Activated naive CD8-positive, alpha-beta T cell treated with anti-CD3 and anti-CD28 coated beads, Interleukin-2, amount 10 ng/mL, durations not matched to agents 7 days and 5 days (primary cell): ENCODE measurements at places on chromosomes 3 and 15. TPM values are rescaled to one million over a fixed set of nuclear protein-coding genes. Genes with fewer than 3 reads are reported as not detected.

GRCh38 chr3:49871531-49872153 lies 1.9 kb upstream of the CAMKV start:
- no peaks in the 10 kb centered on the region for H3K36me3 ChIP-seq
- no peaks in the 10 kb centered on the region for H3K4me1 ChIP-seq
- H3K4me3 ChIP-seq: no peak overlapping the region
- no peak for DNase-seq

DNA sequence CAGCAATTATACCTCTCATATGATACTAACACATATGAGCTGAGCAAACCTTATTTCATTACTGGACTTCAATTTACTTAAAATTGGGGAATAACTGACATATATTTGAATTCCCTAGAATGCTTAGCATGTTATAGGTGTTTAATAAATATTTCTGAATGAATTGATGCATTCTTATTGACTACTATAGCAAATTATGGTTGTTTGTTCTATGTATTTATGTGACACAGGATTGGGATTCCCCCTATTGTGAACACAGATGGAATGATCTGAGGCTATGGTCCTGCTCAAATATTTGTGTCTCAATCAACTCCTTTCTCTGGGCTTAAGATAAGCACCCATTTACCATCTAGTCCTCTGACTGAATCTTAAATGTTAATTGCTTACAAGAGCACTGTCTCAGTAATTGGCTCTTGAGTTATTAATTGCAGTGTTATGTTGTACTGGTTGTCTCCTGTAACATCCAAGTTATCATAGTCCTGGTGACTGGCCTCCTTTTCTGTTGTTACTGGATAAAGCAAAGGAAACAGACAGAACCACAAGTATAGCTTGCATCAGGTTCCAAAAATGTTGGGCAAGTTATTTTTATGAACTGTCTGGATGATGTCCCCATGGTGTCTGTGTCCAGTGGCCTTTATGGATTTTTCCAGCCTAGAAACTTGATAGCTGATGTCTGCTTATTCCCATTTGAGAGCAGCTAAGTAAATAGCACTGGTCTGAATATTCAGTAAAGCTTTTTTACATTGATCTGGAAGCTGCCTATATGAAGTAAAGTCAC lies 2.3 kb upstream of the UACA start:
- peaks cover 47% of the 10 kb centered on the region for H3K27me3 ChIP-seq
- H3K36me3 ChIP-seq: no peaks in the 10 kb centered on the region
- peaks cover 19% of the 10 kb centered on the region for H3K4me1 ChIP-seq
- DNase-seq: no peak
- no peak overlapping the region for H3K27ac ChIP-seq
- no peak overlapping the region for H3K4me3 ChIP-seq

DNA sequence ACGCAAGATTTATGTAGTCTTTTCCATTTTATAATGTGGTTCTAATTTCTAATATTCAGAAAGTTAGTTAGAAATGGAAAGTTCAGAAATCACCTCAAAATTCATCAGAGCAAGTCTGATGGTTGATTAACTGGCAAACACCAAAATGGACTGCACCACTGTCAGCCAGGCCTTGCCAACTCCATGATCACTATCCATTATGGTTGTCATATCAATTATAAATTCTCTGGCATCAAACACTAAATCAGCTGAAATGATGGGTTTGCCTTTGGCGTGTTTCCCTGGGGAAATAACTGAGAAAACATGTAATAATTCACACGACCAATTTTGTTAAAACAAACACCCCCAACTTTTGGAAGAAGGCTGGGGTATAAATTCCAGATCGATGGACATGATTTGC lies 219.4 kb downstream of the CDIN1 start:
- no peak overlapping the region for H3K27ac ChIP-seq
- H3K4me1 ChIP-seq: no peaks in the 10 kb centered on the region
- H3K27me3 ChIP-seq: no peaks in the 10 kb centered on the region
- DNase-seq: no peak

DNA sequence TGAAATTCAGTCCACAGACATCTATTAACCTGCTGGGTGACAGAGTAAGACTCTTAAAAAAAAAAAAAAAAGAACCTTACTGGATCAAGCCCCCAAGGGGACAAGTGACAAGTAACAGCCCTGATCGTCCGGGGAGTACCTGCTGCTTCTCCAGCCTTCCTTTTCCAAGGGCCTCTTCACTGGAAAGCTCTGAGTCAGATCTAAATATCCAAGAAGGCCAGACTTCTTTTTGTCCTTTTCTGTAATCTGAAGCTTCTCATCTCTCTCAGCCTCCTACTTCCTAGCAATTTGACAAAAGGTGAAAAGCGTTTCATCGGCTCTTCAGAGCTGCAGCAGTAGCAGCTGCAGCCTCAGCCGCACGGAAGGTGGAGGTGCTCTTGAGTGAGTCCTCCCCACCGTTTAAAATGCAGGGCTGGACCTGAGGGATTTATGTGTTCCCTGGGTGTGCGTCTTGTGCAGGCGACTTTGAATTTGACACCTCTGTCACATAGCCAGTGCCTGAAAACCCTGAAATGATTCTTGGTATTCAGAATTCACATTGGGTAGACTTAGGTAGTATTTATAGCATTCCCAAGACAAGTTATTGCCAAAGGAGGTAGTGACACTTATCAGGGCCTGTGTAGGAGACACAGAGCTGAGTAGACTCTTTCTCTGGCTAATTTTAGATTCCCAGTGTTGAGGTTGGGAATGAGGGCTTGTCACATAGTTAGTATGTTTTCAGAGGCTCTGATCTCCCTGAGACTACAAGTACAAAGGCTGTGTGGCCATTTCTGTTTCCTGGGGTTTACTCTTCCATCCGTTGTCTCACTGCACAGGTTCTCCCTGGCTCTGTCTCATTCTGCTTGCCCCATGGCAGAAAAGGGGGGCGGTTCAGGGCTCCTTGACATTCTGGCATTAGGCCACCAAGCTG lies 291.2 kb upstream of the C2CD4B start:
- no peak for DNase-seq
- no peaks in the 10 kb centered on the region for H3K27me3 ChIP-seq
- H3K27ac ChIP-seq: no peak overlapping the region
- H3K4me3 ChIP-seq: no peak overlapping the region
- H3K4me1 ChIP-seq: no peaks in the 10 kb centered on the region

DNA sequence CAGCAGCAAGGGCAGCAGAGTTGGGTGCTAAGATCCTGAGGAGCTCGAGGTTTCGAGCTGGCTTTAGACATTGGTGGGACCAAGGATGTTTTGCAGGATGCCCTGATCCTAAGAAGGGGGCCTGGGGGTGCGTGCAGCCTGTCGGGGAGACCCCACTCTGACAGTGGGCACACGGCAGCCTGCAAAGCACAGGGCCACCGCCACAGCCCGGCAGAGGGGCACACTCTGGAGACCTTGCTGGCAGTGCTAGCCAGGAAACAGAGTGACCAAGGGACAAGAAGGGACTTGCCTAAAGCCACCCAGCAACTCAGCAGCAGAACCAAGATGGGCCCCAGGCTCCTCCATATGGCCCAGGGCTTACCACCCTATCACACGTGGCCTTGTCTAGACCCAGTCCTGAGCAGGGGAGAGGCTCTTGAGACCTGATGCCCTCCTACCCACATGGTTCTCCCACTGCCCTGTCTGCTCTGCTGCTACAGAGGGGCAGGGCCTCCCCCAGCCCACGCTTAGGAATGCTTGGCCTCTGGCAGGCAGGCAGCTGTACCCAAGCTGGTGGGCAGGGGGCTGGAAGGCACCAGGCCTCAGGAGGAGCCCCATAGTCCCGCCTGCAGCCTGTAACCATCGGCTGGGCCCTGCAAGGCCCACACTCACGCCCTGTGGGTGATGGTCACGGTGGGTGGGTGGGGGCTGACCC lies 18.8 kb downstream of the SEC61A1 start:
- H3K36me3 ChIP-seq: peaks cover 24% of the 10 kb centered on the region
- H3K27me3 ChIP-seq: no peaks in the 10 kb centered on the region
- H3K27ac ChIP-seq: no peak overlapping the region
- H3K4me3 ChIP-seq: no peak overlapping the region
- DNase-seq: no peak

DNA sequence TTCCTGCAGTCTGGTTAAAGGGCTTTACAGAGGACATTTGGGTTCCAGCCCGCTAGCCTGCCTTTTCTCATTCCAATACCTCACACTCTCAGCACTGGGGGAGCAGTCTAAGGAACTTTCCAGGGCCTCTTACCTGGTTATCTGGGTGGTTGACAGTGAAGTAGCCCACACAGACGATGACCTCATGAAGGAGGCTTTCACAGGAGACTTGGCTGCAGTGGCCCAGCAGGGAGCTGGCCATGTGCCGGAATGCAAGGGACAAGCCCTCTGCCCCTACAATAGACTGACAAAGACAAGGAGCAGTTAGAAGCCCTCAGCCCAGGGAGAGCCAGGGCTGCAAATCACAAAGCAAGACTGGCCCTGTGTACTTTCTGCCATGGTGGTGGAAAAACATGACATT lies 39.5 kb downstream of the ISL2 start:
- peaks cover 4% of the 10 kb centered on the region for H3K36me3 ChIP-seq
- H3K27me3 ChIP-seq: no peaks in the 10 kb centered on the region
- no peaks in the 10 kb centered on the region for H3K4me1 ChIP-seq
- H3K27ac ChIP-seq: no peak overlapping the region
- no peak overlapping the region for H3K4me3 ChIP-seq

GRCh38 chr3:178947738-178948137 lies 123.9 kb downstream of the ZMAT3 start:
- H3K36me3 ChIP-seq: no peaks in the 10 kb centered on the region
- no peak overlapping the region for H3K27ac ChIP-seq
- no peaks in the 10 kb centered on the region for H3K4me1 ChIP-seq

DNA sequence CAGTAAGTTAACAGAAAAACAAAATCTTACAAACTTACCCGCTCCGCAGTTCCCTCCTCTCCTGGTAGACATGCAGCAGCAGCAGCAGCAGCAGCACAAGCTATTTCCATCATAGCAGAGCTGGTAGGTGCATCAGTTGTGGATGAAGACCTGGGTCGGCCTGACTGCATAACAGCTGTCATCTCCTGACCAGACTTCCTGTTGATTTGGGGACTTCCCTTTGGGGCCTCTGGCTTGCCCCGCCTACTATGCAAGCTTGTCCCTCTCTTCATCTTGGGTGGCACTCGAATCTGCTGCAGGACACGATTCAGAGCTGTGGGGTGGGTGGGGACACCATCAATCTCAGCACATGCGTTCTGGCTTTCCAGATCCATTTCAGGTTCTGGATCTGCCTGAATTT lies 65.7 kb downstream of the TMCC1 start:
- peak overlapping the region; percentile 41 for H3K4me3 ChIP-seq
- peaks cover 17% of the 10 kb centered on the region for H3K4me1 ChIP-seq
- peak overlapping the region; percentile 76 for H3K27ac ChIP-seq
- no peaks in the 10 kb centered on the region for H3K27me3 ChIP-seq
- peaks cover 1% of the 10 kb centered on the region for H3K36me3 ChIP-seq

DNA sequence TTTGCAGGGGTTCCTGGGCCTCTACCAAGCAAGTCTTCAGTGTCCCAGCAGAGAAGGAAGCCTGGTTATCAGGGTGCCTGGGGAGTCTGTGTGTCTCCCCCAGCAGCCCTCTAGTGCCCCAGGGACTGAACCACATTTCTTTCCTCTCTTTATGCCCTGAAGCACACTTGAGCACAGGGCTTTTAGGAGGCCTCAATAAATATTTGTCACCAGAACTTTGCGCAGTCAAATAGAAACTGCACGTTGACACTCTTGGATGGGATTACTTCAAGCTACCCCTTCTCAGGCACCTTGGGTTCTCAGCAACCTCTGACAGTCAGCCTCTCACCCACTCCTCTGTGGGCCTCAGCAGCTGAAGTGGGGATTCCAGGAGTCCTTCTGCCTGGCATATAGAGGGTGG lies 226.6 kb upstream of the HES1 start:
- H3K4me3 ChIP-seq: no peak overlapping the region
- H3K27me3 ChIP-seq: peaks cover 2% of the 10 kb centered on the region
- no peaks in the 10 kb centered on the region for H3K36me3 ChIP-seq
- H3K4me1 ChIP-seq: peaks cover 2% of the 10 kb centered on the region
- DNase-seq: no peak

DNA sequence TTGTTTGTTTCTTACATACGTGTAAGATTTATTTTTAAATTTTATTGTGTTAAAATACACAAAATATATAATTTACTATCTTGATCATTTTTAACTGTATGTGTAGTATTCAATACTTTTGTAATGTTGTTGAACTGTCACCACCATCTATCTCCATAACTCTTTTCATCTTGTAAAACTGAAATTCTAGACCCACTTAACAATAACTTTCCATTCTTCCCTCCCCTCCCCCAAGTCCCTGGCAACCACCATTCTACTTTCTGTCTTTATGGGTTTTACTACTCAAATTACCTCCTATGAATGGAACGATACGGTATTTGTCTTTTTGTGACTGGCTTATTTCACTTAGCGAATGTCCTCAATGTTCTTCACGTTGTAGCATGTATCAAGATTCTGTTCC lies 262.1 kb upstream of the CHRM5 start:
- no peaks in the 10 kb centered on the region for H3K36me3 ChIP-seq
- no peak overlapping the region for H3K4me3 ChIP-seq
- H3K27me3 ChIP-seq: no peaks in the 10 kb centered on the region
- no peak for DNase-seq

DNA sequence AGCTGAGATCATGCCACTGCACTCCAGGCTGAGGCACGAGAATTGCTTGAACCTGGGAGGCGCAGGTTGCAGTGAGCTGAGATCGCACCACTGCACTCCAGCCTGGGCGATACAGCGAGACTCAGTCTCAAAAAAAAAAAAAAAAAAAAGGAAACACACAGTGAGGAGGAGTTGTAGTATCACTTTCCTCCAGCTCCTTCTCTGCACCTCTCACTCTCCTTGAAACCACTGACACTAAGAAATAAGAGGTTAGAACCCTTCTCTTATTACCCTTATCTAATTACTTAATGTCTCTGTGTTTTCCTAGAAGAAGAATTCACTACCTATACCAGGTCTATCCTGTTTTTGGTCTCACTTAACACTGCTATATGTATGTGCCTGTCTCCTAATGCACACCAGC lies 31.7 kb downstream of the RAB27A start:
- H3K27ac ChIP-seq: peak overlapping the region; percentile 89
- H3K36me3 ChIP-seq: peaks cover 39% of the 10 kb centered on the region
- DNase-seq: no peak
- H3K27me3 ChIP-seq: no peaks in the 10 kb centered on the region
- peak overlapping the region; percentile 51 for H3K4me3 ChIP-seq
- H3K4me1 ChIP-seq: peaks cover 54% of the 10 kb centered on the region

GRCh38 chr3:36803091-36803791 lies 38.9 kb upstream of the DCLK3 start:
- no peaks in the 10 kb centered on the region for H3K4me1 ChIP-seq
- no peak overlapping the region for H3K27ac ChIP-seq
- H3K4me3 ChIP-seq: no peak overlapping the region
- no peaks in the 10 kb centered on the region for H3K36me3 ChIP-seq

GRCh38 chr3:143002083-143002712 lies 828 bp downstream of the U2SURP start:
- H3K27ac ChIP-seq: peak overlapping the region; percentile 99
- peak overlapping the region; percentile 91 for H3K4me3 ChIP-seq
- DNase-seq: no peak

Gene CCDC71
- total RNA-seq: 27.5 TPM

Gene DOCK3
- 3.3 TPM for total RNA-seq

Gene SLC6A20
- not detected for total RNA-seq

Gene PARP9
- total RNA-seq: 114 TPM

Gene ISLR2
- not detected for total RNA-seq

Gene CLRN1
- total RNA-seq: not detected
